ENCODE measurements at places on chromosomes 11 and 22.

DNA sequence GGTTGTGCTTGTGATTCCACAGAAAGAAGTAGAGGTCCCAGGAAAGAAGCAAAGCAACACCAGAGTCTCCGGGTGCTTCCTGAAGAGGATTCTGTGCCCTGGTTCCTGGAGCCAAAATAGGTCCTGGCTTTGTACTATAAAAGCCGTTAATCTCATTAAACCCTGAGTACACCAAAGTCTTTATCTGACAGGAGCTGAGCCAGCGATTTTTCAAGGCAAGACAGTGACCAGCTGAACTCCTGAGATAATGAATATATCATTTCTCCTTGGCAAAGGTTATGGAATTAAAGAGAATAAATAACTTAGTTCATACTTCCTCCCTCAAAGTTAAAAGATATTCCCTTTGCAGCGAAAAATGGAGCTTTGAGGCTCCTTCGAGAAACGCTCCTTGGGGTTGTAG is 5.2 kb downstream of the TMEM138 start:
- DNase-seq, result no peak

DNA sequence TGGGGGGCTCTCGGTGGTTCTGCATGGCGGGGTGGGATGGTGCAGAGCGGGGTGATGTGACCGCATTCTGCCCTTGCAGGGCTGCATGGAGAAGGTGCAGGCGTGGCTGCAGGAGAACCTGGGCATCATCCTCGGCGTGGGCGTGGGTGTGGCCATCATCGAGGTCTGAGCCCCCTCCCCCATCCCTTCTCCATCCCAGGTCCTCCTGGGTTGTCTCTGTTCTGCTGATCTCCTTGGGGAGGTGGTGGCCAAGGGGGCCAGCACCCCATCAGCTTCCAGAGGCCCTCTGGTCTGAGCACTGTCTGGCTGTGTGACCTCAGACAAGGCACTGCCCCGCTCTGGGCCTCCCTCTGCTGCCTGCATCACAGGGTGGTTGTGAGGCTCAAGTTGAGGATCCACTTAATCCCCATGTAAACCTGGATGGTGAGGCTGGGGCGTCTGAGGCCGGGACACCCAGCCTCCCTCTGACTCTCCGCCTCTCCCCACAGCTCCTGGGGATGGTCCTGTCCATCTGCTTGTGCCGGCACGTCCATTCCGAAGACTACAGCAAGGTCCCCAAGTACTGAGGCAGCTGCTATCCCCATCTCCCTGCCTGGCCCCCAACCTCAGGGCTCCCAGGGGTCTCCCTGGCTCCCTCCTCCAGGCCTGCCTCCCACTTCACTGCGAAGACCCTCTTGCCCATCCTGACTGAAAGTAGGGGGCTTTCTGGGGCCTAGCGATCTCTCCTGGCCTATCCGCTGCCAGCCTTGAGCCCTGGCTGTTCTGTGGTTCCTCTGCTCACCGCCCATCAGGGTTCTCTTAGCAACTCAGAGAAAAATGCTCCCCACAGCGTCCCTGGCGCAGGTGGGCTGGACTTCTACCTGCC is 53.3 kb downstream of the CD82 start:
- DNase-seq, result no peak

DNA sequence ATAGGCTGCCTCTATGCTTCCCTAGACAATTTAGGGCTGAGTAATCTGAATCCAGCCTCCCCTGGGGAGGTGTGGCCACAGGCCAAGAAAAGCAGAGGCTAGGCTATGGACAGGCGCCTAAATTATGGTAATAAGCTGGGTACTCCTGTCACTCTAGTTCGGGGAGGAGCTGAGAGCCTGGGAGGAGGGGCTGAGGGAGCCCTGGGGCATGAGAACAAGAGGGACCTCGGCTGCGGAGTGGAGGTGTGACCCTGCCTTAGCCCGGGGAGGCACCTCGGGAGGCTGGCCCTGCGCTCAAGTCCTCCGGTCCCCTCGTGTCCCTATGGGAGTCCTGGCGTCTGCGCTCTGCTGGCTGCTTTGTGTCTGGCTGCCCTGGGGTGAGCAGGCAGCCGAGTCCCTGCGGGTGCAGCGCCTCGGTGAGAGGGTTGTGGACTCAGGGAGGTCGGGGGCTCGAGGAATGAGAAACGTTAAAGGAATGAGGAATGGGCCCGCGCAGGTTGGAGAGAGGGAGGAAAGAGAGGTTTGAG is at the start of gene OTOG:
TSS of gene OTOG (plus strand) at position 209 of the 527 bp plus-strand sequence. CDS start at position 323, 114 bp downstream.
- no peak for DNase-seq

DNA sequence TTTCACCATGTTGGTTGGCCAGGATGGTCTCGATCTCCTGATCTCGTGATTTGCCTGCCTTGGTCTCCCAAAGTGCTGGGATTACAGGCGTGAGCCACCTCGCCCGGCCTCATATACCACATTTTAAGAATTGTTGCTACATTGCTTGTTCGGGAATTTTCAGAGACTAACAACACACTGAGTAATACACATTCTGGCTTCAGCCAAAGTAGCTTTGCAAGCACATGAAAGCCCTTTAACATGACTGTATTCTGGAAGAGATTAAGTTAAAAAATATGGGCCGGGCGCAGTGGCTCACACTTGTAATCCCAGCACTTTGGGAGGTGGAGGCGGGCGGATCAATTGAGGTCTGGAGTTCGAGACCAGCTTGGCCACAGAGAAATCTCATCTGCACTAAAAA is 15.0 kb downstream of the CRTAM start:
- no peak for DNase-seq

DNA sequence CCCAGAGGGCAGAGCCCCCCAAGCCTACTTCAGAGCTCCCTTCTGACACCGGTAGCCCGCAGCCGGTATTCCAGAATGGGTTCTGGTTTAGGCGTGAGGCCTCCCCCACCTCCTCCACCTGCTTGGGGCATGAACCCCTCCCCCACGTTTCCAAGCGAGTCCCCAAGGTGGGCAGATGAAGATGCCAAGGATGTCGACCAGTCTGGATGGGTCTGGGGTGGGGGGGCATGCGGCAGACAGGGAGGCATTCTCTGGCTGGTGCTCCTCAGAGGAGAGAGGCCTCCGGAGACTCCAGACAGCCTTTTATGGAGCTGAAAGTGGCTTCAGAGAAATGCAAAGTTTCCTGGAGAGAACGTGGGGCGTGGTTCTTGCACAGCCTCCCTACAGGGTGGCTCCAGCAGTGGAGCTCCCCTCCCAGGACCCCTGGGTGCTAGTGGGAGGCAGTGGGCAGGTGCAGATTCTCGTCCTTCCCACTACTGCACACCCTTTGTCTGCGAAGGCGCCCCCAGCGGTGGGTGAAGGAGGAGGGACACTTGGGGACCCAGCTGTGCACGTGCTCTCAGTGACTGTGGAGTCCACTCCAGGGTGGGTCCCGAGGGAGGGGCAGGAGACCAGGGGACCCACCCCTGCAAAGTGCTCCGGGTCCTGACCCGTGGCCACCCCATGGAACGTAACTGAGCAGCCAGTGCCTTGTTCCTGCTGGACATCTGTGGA is 4.2 kb downstream of the CCND1 start:
- no peak for DNase-seq

- peak; percentile 52 for DNase-seq
Measured at GRCh38 chr22:44931077-44931540, 78.7 kb downstream of the PHF21B start.

- DNase-seq, result no peak
Measured at GRCh38 chr22:30276039-30276438, 9.4 kb upstream of the OSM start.

DNA sequence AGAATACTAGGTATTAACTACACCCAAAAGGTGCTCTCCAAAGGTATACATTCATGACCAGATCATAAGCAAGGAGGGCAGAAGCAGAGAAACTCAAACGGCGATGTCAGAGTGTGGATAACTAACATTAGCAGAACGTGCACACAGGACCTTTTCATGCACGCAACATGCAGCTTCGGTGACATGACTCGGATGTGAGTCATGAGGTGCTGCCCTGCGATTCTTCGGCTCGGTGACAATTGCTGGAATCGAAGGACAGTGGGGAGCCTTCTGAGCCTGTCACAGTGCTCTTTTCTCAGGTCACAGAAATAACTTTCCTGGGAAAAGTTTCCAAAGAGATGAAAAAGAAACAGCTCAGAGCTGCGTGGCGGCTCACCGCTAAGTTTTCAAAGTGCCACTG is 418.5 kb upstream of the SYN3 start:
- DNase-seq, result no peak

DNA sequence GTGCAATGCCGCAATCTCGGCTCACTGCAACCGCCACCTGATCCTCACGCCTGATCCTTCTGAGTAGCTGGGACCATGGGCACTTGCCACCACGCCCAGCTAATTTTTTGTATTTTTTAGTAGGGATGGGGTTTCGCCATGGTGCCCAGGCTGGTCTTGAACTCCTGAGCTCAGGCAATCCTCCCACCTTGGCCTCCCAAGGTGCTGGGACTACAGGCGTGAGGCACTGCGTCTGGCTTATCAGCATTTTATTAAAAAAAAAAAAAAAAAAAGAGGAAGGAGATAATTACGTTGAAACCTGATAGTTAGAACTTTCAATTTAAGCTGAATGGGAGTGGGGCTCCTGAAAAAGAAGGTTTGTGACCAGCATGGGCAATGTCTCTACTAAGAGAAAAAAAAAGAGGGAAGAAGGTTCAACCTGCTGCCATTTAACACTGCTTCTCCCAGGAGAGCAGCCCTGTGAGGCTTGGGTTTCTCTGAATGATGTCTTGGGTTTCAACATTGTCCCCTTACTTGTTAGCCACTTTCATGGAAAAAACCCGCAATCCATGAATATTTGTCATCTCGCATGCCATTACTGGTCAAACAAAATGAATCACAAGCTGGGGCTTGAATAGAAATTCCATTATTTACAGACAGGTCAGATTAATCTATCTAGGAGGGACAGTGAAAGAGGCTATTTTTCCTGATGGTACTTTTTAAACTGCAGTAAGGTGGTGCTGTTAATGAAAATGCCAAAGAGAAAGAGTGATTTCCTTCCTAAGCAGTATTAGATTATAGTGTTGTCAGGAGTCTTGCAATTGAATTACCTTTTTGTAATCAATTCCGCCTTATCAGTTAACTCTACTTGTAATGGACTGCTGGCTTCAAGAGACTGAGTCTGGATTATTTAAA is 72.5 kb downstream of the PACS1 start:
- no peak for DNase-seq

DNA sequence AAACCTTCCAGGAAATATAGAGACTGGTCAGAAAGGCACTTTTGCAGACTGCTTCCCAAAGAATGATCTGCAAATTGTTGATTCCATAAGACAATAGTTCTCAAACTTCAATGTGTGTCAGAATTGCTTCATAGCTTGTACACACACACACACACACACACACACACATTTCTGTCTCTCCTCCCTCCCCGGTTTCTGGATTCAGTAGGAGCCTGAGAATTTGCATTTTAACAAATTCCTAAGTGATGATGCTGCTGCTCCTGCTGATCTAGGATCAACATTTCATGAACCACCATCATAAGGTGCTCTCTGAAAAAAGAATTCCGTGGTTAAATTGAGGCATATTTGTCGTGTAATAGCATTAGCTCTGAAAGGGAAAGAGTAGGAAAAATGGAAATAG is 35.3 kb upstream of the FZD4 start:
- no peak for DNase-seq

DNA sequence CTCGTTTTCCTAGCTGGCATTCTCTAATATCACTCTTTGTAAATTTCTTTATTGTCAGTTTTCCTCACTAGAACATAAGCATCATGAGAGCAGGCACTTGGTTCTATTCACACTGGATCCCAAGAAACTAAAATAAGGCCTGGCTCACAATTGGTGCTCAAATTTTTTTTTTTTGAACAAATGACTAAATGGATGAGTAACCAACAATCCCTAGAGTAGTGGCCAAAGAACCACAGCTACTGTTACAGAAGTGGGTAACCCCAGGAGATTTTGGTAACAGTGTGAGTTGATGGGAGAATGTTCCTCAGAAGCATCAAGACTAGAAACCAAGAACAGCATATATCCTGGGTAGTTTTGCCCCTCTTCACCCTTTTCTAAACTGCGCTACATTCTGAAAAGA is 572.6 kb downstream of the INSC start:
- no peak for DNase-seq

- DNase-seq, result no peak
Measured at GRCh38 chr11:8905528-8906165, 5.3 kb upstream of the AKIP1 start.

- DNase-seq, result no peak
Measured at GRCh38 chr22:48951836-48952235, 875.8 kb downstream of the BRD1 start.

- DNase-seq, result no peak
Measured at GRCh38 chr11:125394296-125394695, 101.8 kb downstream of the FEZ1 start.

DNA sequence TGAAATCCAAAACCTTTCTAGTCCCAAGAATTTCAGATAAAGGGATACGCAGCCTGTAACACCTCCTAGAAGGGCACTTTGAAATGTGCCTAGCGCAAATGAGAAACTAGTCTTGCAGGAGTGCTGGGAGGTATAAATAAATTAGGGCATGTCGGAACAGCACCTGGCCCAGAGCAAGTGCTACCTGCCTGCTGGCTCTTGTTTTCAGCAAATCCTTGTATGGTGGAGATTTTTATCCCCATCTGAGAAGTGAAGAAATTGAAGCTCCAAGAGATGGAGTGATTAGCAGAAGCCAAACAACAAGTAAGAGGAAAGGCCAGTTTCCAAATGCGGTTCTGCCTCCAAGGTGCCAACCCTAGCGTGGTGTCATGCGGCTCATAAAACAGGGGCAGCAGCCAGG is 36.7 kb upstream of the TFIP11 start:
- DNase-seq, result no peak

GRCh38 chr22:35596821-35597220 is 20.3 kb downstream of the MB start:
- DNase-seq, result no peak

- DNase-seq, result no peak
Measured at GRCh38 chr11:372809-373715, 3.8 kb downstream of the B4GALNT4 start.

DNA sequence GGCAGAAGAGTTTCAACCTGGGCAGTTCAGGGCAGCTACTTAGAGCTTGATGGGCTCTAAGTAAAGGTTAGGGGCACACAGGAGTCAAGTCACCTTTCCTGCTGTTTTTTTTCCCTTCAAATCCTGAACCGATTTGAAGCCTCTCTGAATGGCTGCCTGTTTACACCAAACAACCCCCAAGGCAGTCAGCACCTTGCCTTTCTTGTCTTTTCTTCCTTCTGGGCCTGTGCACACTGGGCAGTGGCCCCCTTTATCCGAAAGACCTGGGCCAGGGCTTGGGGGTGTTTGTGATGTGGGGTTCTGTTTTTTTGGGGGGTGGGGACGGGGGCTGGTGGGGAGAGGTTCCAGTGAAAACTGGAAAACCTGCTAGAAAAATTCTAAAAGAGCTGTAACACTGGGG is 4.3 kb downstream of the RSPH14 start:
- DNase-seq, result no peak

GRCh38 chr11:70877151-70877550 is 375.2 kb downstream of the SHANK2 start:
- no peak for DNase-seq

DNA sequence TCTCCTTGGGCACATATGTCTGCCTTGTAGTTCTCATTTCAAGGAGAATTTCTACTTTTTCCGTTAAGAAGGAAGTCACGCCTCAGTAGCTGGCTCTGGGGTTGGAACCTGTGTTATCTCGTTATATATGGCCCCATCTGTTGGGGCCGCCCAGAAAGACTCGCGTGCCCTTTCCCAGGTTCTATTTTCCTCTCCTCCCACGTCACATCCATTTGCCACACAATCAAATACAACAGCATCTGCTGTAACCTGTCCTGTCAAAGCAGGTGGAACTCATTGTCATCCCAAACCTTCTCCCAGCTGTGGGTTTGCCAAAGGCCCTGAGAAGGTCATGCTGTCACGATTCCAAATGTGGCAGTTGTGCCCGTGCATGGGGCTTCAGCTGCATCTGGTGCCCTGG is 213.1 kb upstream of the ZBED5 start:
- no peak for DNase-seq

All from left renal pelvis (tissue), 4 donors.